Heart left ventricle (tissue), 16 donors: ENCODE measurements at places on chromosomes 1 and 21. TPM values are rescaled to one million over a fixed set of nuclear protein-coding genes. Genes with fewer than 3 reads are reported as not detected.

DNA sequence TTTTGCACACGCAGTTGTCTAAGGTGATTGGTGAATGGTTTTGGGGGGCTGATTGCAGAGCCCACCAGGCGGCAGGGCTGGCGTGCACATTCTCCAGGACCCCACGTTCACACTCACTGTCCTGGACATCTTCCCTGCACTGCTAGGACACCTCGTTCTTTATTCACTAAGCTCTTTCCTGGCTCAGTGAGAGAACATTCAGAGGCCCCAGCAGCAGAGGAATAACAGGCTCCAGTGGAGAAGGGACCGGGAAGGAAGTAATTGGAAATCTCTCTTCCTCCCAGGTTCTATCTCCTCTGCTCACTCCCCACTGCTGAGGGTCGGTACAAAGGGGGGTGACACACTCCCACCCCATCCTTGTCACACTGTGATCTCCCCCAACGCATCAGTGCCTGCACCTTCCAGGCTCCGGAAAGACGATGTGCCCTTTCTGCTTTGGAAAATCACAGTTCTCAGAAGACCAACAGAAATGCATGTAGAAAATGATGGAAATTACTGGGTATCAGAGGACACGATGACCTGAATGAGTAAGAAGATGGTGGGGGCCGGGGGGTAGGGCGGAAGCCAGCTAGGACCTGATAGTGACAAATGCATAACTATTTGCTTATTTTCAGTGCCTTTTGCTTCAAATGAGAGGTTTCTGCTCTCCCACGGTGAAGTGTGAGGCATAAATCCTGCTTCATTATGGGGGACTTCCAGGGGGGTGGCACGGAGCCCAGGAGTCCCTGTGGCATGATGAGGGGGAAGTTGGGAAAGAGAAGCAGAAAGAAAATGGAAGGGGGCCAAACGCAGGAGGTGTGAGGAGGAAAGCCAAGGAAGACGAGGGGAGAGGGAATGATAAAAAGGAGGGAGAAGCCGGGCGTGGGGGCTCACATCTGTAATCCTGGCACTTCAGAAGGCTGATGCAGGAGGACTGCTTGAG, 25.2 kb upstream of the KIF26B start:
- DNase-seq, result no peak

DNA sequence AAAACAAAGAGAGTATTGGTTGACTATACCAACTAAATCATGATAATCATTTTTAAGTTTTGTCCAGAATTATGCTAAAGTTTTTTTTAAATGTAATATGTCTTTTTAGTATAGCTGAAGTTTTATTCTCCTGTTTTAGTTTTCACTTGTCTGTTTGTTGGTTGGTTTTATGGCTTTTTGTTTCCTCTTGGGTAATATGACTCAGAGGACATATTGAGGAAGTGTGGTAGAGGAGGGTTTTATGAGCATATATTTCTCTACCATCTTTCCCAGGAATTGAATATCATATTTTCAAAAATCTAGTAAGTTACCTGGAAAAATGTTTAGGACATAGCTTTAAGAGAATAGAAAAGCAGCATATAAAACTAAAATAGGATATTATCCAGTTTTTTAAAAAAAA, 68.6 kb upstream of the MCOLN3 start:
- DNase-seq, result no peak

DNA sequence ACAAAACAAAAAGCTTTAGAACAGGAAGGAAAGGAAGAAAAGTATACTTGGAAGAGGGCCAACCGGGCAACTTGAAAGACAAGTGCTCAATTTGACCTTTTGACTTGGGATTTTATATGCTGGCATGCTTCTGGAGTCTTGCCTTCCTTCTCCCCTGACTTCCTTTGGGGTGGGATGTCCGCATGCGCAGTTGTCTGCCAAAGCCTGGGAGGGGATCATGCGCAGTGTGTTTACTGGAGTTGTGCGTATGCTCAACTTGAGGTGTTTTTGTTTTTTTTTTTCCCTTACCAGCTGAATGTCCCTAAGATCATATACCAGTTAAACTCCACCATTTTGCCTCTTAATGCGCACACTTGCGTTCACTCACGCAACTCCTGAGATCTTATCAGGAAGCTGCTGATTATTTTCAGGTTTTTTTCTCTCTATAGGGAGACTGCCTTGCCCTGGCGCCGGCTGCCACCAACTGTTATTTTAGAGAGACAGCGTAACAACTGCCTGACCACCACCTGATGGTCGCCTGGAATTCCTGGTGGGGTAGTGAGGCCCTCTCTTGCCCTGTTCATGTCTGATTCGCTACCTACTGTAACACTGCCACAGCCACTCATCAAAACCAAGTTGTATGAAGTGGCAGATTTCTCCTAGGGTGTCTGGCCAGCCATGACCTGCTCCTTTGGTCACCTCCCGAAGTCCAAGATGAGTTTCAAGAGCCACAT, 138.7 kb upstream of the ZNF644 start:
- DNase-seq, result no peak

GRCh38 chr1:117370509-117370908, 3.3 kb downstream of the MAN1A2 start:
- DNase-seq, result no peak

DNA sequence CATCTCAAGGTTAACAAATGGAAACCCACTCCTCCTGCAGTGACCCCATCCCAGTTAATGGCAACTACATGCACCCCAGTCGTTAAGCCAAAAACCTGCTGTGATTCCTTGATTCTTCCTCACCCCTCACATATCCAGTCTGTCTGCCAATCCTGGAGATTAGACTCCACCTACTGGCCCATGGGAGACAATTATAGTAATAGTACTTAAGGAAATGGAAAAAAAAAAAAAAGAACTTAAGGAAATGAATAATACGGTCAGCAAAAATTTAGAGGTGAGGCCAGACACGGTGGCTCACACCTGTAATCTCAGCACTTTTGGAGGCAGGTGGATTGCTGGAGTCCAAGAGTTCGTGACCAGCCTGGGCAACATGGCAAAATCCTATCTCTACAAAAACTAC, 7.0 kb downstream of the NOL9 start:
- no peak for DNase-seq

DNA sequence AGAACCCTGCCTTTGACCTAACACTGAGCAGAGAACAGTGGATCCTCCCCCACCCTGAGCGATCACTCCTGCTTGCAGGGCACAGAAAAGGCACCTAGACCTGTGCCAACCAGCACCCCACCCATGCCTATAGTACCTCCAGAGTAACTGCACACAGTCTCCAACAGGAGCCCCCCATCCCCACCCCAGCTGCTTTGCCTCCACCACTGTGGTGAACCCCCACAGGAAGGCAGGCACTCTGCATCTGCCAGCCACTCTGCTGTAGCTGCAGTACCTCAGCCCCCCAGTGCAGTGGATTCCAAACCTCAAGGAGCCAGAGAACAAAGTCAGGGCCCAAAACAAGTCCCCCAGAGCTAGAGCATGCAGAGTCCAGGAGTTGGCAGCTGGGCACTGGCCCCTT, 10.7 kb downstream of the SPATC1L start:
- DNase-seq, result peak; percentile 7

GRCh38 chr1:240319998-240320397, 228.3 kb downstream of the FMN2 start:
- DNase-seq, result no peak

DNA sequence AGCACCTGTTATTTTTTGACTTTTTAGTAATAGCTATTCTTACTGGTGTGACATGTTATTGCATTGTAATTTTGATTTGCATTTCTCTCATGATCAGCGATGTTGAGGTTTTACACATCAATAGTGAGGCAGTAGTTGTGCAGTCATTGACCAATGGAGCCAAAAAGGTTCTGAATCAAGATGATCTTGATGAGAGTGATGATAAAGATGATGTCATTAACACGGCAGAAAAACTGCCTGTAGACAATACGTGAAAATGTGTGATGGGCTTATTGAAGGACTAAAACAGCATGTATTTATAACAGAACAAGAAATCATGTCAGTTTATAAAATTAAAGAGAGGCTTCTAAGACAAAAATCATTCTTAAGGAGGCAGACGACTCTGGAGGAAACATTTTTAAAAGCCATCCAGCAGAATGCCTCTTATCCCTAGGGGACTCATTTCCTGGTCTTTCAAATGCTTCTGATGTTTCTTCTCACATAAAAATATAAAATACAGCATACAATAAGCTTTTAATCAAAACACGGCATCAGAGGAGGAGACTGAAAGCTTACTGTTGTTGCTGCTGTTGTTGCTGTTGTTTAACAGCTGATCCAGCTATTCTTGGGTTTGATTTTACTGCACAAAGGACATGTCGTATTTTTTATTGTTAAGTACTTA, 400.3 kb downstream of the LTN1 start:
- no peak for DNase-seq

- no peak for DNase-seq
Measured at GRCh38 chr1:13911697-13912619, 212.0 kb downstream of the PRDM2 start.

DNA sequence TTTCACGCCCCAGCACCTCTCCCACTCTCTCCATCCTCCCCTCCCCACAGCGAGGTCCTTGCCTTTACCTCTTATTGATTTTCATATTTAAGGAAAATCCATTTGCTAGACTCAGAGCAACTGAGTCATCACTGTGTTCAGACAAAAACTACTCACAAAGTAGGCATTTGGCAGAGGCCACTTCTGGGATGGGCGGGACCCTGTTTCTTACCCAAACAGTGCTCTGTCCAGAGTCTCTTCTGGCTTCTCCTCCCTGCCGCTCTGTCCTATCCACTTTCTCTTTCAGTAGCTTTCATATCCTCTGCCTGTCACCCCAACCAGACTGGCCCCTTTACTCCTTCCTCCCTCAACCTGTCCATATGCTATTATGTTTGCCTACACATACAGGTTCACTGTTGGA, 2.4 kb upstream of the NAV1 start:
- DNase-seq, result no peak

TFF2 gene
- not detected for total RNA-seq
